D721Med (cell line): ENCODE measurements at places on chromosomes 7 and 10.

DNA sequence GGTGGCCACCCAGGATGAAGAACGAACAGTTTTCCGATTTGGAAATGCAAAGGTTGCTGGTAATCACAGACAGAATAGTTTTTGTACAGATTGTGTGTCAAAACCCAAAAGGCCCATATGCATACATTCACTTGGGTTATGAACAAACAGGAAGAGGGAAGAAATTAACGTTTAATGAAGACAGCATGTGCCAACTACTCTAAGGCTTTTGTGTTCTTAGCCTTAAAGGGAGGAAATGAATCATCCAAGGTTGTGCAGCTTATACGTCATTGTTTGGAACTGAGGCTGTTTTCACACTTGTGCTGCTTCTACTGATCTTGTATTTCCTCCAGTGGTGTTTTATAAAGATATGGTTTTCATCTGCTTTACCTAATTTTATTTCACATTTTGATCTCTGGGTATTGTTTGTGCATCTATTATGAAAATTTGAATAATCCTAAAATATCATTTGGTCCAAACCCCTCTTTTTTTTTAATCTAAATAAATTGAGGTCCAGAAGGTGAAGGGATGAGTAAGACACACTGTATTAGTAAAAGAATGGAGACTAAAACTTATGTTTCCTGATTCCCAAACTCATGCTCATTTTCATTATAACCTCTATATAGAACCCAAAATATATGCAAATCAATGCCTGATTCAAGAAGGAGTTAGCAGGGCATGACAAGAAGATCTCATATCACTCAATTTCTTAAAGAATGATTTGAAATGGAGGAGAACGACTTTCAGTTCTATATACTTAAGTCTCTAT, 373.1 kb downstream of the THSD7A start:
- DNase-seq, result no peak

- no peak for DNase-seq
Observed at GRCh38 chr10:18368273-18368672, 228.0 kb downstream of the CACNB2 start.

DNA sequence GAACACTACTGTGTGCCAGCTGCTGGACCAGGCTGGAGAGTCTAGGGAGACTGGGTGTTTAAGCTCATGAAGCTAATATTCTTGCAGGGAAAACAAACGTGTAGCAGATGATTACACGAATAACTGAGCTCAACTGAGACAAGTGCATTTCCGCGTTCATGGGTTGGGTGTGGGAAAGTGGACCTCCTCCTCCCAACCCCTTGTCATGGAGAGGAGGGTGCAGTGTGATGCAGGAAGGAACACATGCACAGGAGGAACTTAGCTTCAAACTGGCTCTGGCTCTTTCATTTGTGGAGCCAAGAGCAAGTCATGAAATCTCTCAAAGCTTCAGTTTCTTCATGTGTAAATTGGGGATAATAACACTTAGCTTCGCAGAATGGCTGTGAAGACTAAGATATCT, 204.3 kb downstream of the ARHGAP12 start:
- DNase-seq, result no peak

DNA sequence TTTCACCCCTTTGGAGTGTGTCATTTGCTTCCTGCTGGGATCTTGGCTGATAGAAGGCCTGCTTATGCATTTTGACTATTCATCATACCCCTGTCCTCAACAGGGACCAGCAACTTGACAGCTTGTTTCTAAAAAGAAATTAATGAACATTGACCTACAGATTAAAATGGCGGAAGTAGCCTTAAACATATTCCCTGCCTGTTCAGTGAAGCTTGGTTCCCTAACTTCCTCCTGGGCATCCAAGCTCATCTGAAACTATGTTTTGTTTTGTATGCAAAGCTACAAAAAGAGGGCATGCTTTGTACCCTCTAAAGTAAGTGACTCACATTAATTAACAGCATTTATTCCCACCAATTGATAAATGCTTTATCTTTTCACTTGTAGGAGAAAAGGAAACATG, 26.8 kb upstream of the CDK14 start:
- no peak for DNase-seq

GRCh38 chr10:33211106-33211878, 123.2 kb downstream of the NRP1 start:
- no peak for DNase-seq

DNA sequence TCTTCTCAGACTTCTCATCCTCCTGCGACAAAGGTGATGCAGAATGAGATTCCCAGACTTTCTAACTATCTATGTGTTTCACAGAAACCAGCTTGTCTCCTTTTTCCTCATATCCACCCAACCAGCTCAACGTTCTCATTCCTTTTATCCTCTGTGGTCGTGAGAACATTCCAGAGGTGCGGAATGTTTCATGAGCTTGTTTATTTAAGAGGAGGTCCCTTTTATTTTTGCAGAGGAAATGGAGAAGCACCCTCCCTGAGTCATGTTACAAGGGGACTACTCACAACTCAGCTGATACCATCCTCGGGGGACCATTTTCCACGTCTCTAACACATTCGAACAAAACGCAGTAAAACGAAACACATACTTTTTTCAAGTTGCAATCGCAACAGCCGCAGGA, 93.2 kb downstream of the ZRANB1 start:
- no peak for DNase-seq

- DNase-seq, result peak; percentile 51
Observed at GRCh38 chr10:98425511-98426352, 10.8 kb upstream of the PYROXD2 start.

GRCh38 chr7:139813151-139813550, 15.9 kb upstream of the TBXAS1 start:
- DNase-seq, result no peak

DNA sequence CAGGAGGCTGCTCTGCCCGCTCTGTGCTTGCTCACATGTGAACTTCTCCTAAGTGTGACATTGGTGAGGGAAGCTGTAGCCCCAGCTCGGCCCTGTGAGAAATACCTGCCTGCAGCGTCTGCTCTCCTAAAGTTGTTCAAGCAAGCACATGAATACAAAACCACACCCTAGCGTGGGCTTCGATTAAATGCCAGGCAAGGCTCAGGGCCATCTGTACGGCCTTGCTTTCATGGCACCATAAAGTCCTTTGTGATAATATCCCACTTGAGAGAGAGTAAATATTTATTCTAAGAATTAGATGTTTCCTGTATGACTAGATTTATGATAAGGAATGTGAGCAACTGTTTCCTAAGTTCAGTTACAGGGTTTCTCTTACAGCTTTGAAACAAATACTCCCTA, 262.8 kb upstream of the KLF14 start:
- DNase-seq, result no peak

- no peak for DNase-seq
Observed at GRCh38 chr10:49257626-49258349, 41.2 kb upstream of the C10orf71 start.

- no peak for DNase-seq
Observed at GRCh38 chr7:48004638-48005037, 24.3 kb downstream of the SUN3 start.

- DNase-seq, result no peak
Observed at GRCh38 chr7:47454069-47454973, 127.6 kb downstream of the TNS3 start.

GRCh38 chr7:150811-151221, 41.6 kb upstream of the FAM20C start:
- DNase-seq, result no peak

GRCh38 chr7:31004393-31004792, 40.6 kb downstream of the GHRHR start:
- DNase-seq, result no peak

DNA sequence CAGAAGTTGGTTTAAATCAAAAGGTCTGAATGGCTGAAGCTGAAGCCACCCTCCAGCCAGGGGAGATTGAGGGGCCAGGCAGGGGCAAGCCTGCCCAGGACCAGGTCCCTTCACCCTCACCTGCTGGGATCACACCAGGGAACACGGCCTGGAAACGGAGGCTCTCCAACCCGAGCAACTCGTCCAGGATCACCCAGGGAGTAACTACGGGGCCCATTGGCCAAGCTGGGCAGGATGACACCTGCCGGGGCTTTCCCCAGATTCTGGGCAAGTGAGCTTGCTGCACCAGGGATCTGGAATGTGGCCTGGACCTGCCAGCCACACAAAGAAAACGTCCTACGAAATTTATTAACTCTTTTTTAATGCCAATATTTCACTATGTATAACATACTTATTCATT, 30.4 kb upstream of the PPP2R2D start:
- no peak for DNase-seq

- DNase-seq, result no peak
Observed at GRCh38 chr7:86149024-86149665, 494.6 kb upstream of the GRM3 start.

DNA sequence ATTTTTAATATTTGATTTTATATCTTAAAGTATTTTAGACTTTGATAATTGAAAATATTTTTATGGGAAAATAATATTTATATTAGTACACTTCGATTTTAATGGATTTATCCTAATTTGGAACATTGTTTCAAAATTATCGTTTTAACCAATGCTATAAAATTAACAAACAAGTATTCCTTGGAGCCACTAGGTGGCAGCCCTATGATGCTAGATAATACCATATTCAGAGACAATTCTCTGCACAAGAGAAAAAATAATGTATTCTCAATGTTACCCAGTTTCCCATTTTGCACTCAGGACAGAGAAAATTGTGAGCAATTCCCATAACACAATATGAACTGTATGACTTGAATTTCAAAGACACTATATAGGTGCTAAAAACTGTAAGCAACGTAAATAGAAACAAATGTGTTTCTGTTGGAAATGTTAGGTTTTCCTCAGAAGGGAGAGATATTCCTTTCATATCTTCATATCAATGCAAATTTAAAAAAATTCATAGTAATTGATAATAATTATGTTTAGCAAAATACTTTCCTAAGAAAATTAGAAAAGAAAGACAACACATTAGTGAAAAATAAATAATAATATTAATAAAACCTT, 237.8 kb downstream of the SEMA3E start:
- DNase-seq, result no peak

- DNase-seq, result no peak
Observed at GRCh38 chr7:149310113-149310836, 48.3 kb downstream of the ZNF783 start.

DNA sequence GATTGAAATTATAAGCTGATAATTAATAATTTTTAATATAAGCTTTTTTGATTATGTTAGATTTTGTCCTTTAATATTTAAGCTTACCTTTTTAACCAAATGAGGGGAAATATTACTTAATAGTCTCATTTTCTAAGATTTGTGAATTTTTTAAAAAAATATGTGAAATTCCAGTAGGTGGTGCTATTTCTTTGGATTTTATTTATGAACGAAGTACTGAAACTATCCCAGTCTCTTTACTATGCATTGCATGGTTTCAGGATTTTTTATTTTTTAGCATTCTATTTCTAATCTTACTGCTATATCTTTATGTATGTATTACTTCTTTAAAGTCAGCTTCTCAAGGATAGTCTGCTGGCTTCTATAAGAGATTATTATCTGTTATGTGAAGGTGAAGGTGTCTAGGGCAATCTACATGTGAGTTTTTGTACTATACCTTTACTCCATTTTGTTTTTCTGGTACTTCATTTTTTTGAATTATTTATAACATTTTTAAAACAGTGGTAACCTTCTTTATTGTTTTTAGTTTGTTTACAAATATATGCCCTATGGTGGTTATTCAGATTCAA, 78.3 kb downstream of the ATRNL1 start:
- no peak for DNase-seq

DNA sequence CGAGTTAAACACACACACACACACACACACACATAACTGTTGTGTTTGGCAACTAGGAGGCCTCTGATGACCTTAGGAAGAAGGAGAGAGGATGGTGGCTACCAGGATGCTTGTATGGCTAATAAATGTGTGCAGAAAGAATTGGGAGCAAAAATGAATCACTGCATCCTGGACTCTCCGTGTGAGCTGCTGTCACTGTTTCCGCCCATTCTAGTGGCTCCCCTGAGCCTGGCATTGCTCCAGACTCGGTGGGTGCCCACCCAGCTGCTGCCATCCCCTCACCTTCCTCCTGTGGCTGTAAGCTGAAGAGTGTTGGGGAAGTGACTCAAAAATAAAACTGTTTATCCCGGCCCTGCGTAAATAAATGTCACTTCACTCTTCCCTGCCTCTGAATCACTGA, 149.5 kb upstream of the MINDY3 start:
- DNase-seq, result no peak

DNA sequence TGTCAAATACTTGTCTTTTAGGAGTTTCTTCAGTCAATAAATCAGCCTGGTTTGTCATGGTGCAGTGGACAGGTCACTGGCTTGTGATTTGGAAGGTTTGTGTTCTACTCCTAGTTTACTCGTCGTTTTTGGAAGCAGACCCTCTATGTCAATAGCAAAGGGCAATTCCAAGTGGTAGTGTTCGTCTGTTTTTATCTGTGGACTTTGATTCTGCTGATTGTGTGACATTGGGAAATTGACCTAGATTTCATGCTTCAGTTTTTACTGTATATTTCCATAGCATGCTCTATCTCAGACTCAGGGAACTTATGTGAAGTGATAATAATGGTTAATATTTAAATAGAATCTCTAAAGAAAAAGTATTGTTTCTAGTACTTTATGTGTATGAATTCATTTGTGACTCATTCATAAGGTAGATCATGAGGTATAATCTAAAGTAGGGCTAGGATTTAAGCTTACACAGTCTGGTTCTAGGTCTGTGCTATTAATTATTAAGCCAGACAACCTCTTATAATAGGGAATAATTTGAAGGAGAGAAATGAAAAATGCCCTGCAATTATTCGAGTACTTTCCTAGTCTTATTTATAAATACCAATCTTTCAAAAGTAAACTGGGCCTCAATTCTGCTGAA, 198.1 kb downstream of the REEP3 start:
- DNase-seq, result no peak

GRCh38 chr10:77648472-77648871, 10.9 kb upstream of the KCNMA1 start:
- no peak for DNase-seq

- no peak for DNase-seq
Observed at GRCh38 chr10:17033529-17034260, 95.9 kb downstream of the CUBN start.

- DNase-seq, result no peak
Observed at GRCh38 chr7:142956951-142957623, 5.1 kb downstream of the KEL start.

DNA sequence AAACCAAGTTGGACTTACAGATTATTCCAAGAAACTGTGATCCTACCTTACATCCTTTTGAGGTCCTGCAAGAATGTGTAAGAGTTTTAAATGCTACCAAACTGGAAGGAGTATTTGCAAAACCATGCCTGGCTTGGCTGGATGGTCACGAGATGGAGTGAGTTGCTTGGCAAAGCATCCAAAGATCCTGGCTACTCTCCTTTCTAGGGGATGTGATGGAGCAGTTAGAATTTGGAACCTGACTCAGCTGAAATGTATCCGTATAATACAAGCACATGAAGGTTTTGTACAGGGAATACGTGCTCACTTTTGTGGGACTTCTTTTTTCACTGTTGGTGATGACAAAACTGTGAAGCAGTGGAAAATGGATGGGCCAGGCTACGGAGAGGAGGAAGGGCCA, 13.3 kb upstream of the SYPL1 start:
- no peak for DNase-seq

DNA sequence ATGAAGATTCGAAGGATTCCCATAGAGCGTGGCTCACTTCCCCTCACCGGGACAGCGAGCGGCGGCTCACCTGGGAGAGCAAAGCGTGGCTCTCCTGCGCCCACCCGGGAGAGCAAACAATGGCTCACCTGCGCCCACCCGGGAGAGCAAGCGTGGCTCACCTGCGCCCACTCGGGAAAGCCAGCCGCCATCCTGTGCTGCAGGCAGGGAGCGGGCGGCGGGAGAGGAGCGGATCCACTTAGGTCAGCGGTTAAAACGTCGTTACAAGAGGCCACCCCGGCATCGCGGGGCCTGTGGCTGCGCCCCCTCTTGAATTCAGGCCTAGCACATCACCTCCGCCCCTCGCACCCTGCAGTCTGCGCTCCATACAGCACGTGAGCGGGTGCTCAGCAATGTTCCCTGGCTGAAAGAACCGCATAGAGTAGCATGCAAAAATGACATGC, 461 bp upstream of the FIGNL1 start:
- no peak for DNase-seq
